ENCODE measurements at places on chromosomes 5 and 9.
A peak's percentile ranks its signal among the peaks of the same experiment; 100 is the strongest.

DNA sequence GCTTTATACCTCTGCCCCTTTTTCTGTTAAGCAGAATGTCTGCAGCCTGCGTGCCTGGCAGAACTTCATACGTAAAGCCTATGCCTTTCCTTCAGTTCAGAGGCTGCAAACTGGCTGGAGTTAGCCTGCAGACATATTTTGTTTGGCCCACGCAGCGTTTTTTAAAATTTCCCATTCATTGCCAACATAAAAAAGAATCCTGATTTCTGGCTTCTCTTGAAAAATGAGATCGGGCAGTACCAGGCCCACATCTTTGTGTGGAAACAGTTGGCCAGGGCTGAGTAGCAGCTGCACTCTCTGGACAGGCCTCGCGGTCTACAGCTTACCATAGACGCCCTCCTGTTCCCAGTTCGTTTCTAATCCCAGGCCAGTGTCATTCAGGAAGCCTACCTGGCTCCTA lies 104.4 kb downstream of the SMARCA2 start:
- DNase-seq = no peak

DNA sequence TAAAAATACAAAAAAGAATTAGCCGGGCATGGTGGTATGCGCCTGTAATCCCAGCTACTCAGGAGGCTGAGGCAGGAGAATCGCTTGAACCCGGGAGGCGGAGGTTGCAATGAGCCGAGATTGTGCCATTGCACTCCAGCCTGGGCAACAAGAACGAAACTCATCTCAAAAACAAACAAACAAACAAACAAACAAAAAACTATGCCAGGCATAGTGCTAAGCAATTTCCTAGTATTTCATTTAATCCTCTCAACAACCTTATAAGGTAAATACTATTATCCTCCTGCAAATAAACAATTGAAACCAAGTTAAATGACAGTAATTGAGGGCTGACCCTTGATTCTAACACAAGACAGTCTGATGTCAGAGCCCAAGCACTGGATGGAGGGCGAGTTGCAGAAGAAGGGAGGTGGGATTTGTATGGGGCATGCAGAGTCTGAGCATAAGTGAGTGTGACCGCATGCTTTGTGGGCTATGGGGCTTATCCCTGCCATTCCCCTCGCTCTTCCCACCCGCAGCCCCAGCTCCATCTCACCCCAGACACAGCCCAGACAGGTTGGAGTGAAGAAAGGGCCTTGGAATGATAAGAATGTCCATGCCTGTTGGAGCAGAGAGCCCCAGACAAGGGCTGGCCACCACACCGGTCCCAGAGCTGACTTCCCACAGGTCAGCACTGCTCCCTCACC lies 24.3 kb upstream of the RPS14 start:
- no peak for DNase-seq

DNA sequence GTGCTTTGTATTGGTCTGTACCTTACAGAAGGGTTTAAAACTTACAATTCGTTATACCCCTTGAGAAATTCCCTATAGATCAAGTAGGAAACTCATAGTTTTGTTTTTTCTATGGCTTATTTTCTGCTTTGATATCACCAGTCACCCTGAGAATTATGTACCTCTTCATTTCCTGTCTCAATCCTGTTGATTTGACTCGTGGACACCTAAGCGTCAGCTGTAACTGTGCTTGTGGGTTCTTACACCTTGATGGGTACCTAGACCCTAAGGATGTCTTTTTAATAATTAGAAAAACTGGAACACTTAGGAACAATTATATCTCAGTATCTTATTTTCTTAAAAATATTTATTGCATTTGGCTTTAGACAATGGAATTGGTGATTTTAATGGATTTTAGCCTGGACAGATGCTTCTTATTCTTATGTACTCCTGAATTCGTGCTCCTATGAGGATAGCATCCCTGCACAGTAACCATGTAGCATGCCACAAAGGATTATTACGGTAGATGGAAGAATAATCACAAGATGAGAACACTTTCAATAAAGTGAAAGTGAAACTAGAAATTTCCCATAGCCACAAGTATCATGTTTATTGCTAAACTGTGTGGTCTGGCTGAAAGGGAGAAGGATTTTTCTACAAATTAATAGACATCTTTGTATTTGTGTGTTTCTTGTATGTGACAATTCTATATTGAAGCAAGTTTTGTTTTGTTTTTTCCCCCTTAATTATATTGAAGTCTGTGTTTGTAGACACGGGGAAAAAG lies 1920.3 kb upstream of the WWC1 start:
- no peak for DNase-seq

DNA sequence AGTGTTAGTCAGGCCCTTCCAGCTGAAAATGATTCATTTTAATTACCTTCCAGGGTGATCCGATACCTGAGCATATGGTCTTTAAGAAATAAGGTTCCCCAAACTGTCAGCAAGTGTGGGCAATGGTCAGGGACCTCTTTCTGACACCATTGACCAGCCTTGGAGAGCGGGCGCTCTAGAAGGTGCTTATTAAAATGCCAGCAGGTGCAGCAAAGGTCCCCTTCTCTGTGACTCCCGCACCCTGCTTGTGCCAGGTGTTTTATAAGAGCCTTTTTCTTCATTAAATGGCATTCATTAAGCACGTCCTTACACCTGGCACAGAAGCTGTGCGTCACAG lies 85.3 kb downstream of the MVB12B start:
- no peak for DNase-seq

DNA sequence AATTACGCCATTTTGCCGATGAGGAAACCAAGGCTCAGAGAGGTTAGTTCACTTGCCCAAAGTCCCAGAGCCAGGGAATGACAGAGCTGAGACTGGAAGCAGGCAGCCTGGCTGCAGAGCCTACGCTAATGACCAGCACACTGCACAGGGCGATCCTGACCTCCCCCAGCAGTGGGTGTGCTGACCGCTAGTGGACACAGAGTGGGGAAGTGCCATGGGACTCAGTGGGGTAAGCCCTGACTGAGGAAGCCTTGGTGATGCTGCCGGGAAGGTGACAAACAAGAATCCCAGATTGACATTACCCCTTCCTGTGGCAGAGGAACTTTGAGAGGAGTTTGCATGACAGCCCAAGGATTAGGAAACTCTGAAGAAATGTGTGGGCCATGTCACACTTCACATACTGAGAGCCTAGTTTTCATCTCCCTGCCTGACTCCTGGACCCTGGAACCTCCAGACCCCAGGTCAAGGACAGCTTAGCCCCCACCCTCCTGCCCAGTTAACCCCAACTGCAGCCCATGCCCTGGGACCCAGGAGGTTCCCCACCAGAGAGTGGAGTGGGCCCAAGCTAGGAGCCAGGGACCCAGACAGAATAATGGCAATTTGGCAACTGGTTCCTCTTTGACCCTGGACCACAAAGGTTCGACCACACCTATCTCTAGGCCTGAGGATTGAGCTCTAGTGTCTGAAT lies 19.7 kb upstream of the CSF1R start:
- DNase-seq = no peak

DNA sequence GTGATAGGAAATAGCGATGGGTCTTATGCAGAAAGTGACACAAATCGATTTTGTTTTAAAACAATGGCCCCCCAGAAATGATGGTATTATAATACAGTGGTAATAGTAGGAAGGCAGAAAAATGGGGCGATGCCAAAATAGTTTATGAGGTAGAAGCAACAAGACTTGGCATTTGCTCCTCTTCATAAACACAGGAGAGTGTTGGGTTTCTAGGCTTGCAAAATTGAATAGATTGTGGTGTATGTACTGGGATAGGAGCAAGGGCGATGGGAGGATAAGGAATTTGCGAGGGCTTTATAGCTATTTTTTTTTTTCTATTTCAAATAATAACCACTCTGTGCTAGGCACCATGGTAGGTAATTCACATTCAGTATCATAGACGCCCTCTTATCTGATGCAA lies 49.2 kb upstream of the ABCA1 start:
- no peak for DNase-seq

GRCh38 chr5:17364987-17365810 lies 132.8 kb upstream of the TAF11L2 start:
- DNase-seq = no peak

DNA sequence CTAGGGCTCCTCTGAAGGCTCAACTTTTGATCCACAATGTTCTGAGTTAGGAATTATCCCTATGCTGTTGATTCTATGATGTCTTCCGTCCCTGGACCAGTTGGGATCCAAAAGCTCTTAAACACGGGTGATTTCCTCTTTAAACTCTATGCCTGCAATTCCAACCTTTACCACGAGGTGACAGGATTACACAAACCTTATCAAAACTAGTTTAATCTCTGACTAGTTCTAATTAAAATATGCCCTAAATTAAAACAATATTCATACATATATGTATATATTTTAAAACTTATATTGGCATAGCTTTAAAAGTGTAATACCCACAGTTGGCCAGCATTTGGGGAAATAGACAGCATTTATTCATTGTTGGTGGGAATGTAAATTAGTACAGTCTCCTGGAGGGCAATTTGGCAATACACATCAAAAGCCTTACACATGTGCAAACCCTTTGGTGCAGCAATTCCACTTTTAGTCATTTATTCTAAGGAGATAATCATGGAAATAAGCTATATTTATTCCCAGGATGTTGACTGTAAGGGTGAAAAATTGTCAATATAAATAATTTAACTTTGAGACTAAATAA lies 51.6 kb upstream of the PHYKPL start:
- DNase-seq = no peak

GRCh38 chr5:169980418-169981053 lies at the start of gene INSYN2B:
Gene INSYN2B (minus strand): TSS chr5:169980495. CDS start chr5:169883898, 96,597 bp downstream.
- peak; percentile 8 for DNase-seq

GRCh38 chr5:36403632-36404311 lies 102.1 kb upstream of the RANBP3L start:
- DNase-seq = no peak

DNA sequence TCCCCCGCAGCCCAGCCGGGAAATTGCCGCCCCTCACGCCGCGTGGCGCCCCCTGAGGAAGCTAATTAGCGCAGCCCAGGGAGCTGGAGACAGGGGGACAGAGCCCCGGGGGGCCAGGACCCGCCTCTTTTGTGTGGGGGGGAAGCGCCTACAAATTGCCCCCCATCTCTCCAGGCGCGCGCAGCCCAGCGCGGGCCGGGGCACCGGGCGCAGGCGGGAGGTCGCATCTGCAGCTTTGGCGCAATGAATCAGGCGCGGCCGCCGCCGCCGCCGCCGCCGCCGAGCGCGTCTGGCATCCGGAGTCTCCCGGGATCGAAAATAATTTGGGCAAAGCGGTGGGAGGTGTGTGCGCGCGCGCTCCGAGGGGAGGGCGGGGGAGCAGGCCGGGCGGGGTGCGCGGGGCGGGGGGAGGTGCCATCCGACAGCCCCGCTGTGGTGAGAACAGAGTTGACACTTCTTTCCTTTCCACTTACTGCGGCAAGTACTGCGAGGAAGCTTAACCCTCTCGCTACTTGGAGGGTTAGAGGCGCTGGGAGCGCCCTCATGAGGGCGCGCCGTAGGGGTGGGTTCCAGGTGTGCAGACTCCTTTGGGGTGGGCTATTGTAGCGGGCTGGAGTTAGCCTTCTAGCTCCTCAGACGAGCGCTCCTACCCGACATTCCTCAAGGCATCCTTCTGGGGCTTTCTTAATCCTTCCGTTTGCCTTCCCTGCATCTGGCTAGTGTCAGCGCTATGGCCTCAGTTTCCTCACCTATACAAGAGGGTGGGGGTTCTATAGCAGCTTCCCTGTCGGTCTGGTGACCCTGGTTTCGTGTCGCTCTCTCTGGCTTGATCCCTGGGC lies 63.1 kb downstream of the CXXC5 start:
- no peak for DNase-seq

GRCh38 chr5:151673421-151673820 lies 13.3 kb downstream of the SPARC start:
- no peak for DNase-seq

DNA sequence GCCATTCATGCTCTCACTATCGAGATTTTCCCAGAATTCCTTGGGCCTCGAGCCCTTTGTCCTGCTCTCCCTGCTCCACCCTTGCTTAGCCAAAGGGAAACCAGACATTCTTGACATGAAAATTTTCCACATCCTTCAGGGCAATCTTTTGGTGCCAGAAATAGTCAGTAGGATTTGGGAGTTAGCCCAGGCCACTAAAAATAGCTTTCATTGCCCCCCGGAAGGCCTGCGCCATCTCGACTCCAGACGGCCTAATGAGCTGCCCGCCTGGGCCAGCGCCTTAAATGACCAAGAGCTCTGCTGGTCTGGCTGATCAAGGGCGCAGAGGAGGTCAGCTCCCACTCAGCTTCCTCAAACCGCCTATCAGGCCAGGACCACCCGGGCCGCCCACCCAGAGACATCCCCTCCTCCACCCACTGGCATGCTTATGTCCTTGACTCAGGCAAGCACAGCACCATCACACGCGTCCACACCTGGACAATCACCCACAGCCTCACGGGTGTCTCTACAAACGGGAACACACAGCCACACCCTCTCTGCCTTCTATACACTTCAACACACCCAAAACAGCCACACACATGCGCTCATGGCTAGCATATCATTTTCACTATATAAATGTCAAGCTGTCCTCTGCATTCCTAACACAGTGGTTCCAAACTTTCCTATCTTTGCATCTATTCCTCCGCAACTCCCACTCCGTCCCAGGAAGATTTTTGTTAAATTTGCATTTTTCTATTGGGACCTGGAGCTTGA lies 20.9 kb downstream of the DUSP1 start:
- no peak for DNase-seq

GRCh38 chr5:68464424-68464823 lies 248.9 kb downstream of the PIK3R1 start:
- no peak for DNase-seq

DNA sequence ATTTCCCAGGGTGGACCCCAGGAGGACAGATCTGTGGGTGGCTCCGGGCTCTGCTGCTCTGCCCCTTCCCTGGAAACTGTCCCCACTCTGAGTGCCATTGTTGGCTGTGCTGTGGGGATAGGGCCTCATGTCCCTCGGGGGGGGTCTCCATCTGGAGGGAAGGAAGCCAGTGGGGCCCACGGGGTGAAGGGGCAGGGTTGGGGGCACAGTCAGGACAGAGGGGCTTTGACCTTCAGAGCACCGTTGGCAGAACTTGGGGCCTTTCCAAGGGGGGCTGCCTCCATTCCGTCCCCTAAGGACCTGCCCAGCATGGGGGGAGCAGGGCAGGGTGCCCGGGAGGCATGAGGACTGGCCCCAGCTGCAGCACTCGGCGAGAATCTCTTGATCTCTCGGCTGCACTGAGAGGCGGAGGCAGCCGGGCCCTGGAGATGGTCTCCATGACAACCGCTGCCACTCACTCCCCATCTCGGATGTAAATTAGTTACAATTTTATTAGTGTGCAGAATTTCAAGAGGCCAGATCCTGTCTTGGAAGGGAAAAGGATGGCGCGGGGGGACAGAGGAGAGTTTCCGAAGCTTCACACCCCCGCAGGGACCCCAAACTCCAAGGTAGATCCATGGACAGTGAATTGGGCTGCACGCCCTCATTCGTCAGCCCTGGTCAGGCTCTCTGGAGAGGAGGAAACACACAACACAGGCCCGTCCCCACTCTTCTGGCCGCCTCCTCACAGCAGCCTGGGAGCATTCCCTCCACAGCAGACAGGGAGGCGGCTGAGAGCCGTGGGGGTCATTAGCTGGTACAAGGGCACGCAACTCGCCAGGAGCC lies 216.2 kb upstream of the IER5L start:
- DNase-seq = no peak

Measured in GM18507 (cell line).